GM12878 (cell line): ENCODE measurements at places on chromosomes 7 and 10. TPM values are rescaled to one million over a fixed set of nuclear protein-coding genes. Genes with fewer than 3 reads are reported as not detected.

The ANKRD61 gene
- total RNA-seq = 0.18 TPM in 1 of 2 replicates, not detected in the other

The SLIT1 gene
- 0.05 and 0.15 TPM in 2 replicates for total RNA-seq

The BLNK gene
- 103 and 107 TPM in 2 replicates for total RNA-seq

The AKR1C8 gene
- not detected in 2 replicates for total RNA-seq

GRCh38 chr7:14047709-14048399 lies 58.4 kb upstream of the ETV1 start:
- no peaks in the 10 kb centered on the region for H3K27me3 ChIP-seq
- no peak overlapping the region for H3K4me3 ChIP-seq
- H3K4me1 ChIP-seq = no peaks in the 10 kb centered on the region

DNA sequence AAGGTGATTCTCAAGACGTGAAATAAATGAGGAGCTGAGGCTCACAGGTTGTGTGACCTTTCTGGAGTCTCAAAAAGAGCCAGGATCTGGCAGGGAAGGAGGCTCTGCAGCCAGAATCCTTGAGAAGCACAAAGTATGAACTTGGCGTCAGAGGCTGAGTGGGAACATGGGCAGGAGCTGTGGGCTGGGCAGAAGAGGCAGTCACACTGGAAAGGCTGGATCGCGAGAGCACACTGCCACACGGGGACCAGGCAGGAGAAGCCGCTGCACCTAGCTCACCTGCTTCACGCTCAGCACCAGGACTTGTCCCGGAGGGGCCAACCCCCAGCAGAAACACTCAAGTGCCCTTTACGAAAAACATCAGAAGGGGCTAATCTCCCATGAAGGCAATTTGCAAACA lies 535.0 kb downstream of the TNS3 start:
- H3K4me3 ChIP-seq = no peak overlapping the region
- no peak for DNase-seq
- no peaks in the 10 kb centered on the region for H3K36me3 ChIP-seq
- no peaks in the 10 kb centered on the region for H3K4me1 ChIP-seq
- H3K27me3 ChIP-seq = no peaks in the 10 kb centered on the region

DNA sequence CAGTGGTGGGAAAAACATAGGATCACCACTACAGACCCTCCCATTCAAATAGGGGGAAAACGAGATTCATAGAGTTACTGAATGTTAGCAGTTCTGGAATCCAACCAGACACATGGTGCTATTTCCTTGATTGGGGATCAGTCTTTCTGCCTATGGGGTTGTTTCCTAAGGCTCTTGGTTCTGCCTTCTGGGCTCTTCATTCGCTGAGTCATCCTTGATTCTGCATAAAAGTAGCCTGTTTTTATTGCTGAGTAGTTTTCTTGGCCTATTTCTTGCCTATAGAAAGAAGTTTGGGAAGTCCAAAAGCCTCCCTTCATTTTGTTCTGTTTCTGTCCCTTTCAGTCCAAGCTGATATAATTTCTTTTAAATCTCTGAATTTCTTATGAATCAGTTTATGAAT lies 99.3 kb upstream of the OIT3 start:
- no peaks in the 10 kb centered on the region for H3K36me3 ChIP-seq
- H3K27me3 ChIP-seq = no peaks in the 10 kb centered on the region
- no peak for DNase-seq
- H3K4me1 ChIP-seq = no peaks in the 10 kb centered on the region

DNA sequence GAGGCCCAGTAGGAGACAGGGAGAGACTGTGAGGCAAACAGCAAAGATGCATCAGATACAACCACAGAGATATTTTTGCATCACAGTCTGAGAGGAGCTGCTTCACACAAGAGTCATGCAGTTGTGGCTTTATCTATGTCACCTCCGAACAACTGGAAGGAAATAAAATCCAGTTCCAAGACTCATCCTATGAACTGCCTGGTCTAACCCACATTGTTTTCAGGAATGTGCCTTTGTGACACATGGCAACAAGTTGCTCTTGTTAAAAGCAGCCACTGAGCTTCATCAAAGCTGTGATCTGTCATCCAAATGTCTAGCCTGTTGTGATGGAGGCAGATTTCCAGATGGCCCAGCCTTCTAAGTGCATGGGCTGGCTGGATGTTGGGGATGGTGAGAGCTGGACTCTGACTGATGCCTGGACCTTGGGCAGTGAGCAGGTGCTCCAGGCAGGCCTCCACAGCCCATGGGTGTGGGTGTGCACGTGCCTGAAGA lies 255.0 kb downstream of the BMPER start:
- no peak overlapping the region for H3K4me3 ChIP-seq
- no peak overlapping the region for H3K27ac ChIP-seq
- DNase-seq = no peak
- H3K36me3 ChIP-seq = no peaks in the 10 kb centered on the region
- no peaks in the 10 kb centered on the region for H3K27me3 ChIP-seq

DNA sequence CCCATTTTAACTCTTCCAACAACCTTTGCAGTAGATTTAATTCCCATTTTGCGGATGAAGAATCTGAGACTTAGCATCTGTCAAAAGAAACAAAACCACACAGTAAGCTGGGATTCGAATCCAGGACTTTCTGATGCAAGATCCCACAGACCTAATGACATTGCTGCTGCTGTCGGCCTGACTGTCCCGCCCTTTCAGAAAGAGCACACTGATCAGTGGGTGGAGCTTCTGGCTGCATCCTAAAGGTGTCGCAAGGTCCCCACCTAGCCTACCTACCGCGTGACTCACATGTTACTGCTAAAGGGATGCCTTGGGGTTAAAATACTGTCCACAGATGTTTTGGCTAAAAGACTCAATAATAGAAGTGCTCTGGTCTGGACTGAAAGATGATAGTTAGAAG lies 134.7 kb downstream of the EMX2 start:
- no peaks in the 10 kb centered on the region for H3K36me3 ChIP-seq
- H3K27ac ChIP-seq = no peak overlapping the region
- no peaks in the 10 kb centered on the region for H3K4me1 ChIP-seq
- no peaks in the 10 kb centered on the region for H3K27me3 ChIP-seq

DNA sequence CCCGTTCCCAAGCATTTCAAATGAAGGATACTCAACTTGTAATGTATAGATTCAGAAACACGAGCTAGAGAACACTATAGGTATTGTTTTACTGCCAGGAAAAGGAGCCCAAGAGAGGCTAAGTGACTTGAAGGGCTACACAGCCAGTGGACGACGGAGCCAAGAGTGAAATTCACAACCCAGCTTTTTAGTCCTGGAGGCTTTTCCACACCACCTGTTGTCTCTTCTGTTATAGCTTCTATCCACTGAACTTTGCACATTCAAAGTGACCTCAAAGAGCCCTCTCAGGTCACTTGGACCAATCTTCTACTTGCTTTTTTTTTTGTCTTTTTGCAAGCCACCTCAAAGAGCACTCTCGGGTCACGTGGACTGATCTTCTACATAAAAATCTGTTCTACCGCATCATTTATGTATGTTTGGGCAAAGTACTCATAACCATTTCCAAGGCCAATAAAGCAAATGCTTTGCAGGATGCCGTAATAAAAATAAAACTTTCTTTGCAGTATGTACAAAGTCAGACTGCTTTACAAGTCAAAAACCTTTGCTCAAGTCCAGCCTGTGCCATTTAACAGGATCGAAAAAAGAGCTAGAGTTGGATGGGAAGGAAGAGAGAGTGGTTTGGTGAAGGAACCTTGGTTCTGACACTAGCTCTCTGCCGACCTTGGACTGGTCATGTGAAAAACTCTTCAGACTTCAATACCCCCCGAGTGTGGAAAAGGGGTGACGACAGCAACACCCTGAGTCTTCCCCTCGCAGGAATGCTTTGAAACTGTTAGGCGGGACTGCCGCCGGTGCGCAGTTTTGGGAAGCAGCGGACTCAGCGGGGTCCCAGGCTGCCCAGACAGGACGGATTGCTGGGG lies 821 bp downstream of the SLC35B4 start:
- peak overlapping the region; percentile 76 for H3K4me3 ChIP-seq
- no peaks in the 10 kb centered on the region for H3K36me3 ChIP-seq
- peak overlapping the region; percentile 62 for H3K27ac ChIP-seq

GRCh38 chr10:24344279-24344678 lies 135.3 kb downstream of the KIAA1217 start:
- no peak overlapping the region for H3K27ac ChIP-seq
- no peaks in the 10 kb centered on the region for H3K4me1 ChIP-seq
- no peak overlapping the region for H3K4me3 ChIP-seq
- no peaks in the 10 kb centered on the region for H3K36me3 ChIP-seq

- no peaks in the 10 kb centered on the region; the same call in none of the 2 replicates for H3K36me3 ChIP-seq
- no peak overlapping the region for H3K4me3 ChIP-seq
- H3K27me3 ChIP-seq = no peaks in the 10 kb centered on the region
- no peak overlapping the region for H3K27ac ChIP-seq
- no peak for DNase-seq
These were observed 164.6 kb downstream of the TRIL start for GRCh38 chr7:28793381-28794085.

- no peak overlapping the region for H3K4me3 ChIP-seq
- H3K27ac ChIP-seq = no peak overlapping the region
- no peaks in the 10 kb centered on the region for H3K4me1 ChIP-seq
These were observed 74.9 kb downstream of the GFRA1 start for GRCh38 chr10:116197946-116198675.
